ENCODE measurements at places on chromosomes 2 and 18.
A peak's percentile ranks its signal among the peaks of the same experiment; 100 is the strongest.

- no peak for DNase-seq
Measured at GRCh38 chr2:226694149-226694548, 105.5 kb downstream of the IRS1 start.

GRCh38 chr18:79438898-79439627, 43.3 kb downstream of the NFATC1 start:
- DNase-seq, result no peak

DNA sequence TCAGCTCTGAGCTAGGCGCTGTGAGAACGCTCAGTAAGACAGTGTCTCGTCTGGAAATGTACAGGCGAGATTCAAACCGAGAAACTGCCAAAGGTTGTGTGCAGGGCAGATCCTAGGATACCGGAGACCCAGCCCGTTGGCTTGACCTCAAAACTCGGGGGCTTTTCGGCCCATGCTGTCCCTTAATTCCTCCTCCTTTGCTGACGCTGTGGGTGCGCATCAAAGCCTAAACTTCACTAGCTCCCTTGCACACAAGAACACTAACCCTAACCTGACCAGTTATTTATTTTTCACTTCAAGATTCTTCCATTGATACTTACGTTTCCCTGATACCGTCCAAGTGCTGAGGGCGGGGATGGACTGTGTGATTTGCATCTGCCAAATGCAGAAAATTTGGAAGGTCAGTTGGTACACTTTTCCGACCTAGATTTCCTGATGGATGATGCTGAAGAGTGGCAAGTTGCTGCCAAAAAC, 1.0 kb upstream of the AAK1 start:
- no peak for DNase-seq

GRCh38 chr2:159065313-159065712, 96.9 kb downstream of the TANC1 start:
- DNase-seq, result no peak

DNA sequence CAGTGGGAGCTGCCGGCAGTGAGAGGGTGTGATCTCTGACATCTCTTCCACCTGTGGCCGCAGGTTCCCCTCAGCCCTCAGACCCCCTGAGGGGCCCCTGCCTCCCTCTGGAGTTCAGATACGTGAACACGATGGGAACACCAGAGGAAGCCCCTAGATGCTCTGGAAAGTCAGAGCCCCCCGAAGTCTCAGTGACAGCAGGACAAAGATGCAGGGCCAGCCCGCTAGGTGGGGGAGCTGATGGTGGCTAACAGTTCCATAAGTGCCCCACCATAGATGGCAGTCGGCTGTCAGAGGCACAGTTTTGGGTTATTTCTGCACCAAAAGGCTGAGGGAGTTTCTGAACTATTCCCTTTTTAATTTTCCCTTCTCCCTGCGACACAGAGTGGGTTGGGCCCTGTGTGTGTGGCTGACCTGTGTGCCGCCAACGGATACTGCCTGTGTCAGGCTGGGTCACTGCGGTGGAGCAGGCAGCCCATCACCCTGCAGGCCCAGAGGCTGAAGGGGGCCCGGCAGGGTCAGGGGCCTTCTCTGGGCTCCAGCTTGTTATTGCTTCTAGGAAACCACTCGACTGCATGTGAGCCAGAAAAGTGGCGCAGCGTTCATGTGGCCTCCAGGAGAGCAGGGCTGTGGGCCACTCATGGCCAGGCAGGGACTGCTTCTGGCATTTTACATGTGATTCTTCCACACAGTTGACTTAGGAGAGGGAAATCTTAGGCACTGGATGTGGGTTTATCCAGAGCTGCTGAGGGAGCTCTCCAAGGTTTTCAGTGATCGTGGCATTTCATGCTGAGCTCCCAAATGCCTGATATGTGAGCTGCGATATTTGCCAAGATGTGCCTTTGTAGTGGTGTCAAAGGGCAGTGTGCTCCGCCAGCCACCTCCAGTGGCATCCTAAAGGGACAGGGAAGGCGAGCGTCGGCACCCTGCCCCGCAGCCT, 225.1 kb downstream of the SH3RF3 start:
- DNase-seq, result no peak

DNA sequence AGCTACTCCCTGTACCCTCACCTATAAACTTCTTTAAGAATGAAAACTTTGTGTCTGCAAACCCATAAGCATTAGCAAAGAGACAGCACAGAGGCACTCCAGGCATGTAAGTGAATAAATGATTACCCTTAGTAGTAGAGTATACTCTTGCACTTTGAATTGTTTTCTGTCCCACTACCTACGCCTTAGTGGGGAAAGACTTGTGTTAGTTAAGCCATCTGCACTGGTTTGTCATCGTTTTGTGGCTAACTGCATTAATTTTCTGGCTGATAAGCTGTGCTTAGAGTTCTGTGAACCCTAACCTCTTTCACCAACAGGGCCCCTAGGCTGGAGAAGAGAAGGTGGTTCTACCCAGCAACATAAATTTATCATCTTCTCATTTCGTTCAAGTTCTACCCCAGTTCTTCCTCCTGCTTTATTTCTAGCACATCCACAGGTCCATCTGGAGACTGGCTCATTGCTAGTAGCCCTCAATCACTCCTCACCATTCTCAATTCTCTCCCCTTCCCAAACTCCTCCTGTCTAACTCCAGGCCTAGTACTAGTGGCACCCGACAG, 710 bp downstream of the LMAN2L start:
- no peak for DNase-seq

GRCh38 chr18:35641916-35642315, 60.4 kb downstream of the GALNT1 start:
- no peak for DNase-seq

GRCh38 chr2:119202610-119203310, 20.9 kb upstream of the STEAP3 start:
- no peak for DNase-seq

GRCh38 chr2:33242845-33243244, 233.6 kb upstream of the RASGRP3 start:
- DNase-seq, result peak; percentile 81
